H1 (cell line): ENCODE measurements at places on chromosomes 3 and 15. TPM values are rescaled to one million over a fixed set of nuclear protein-coding genes. Genes with fewer than 3 reads are reported as not detected.

DNA sequence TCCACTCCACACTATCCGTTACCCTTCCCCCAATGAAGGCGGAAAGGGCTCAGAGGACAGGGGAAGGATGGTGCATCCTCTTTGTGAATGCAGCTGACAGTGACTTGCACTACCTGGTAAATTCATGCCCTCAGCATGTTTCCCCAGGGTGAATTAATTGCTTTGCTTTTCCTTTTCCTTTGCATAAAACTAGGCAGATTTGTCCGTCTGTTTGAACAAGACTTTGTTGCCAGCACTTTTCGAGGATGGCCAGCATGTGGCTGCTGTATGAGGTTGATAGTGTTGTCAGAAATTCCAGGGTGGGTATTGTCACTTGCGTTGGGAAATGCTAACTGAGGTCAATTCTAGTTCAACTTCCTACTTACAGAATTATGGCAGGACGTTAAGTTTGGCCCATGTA lies 79.0 kb upstream of the RARB start:
- DNase-seq, result no peak

GRCh38 chr3:12478326-12478725 lies 6.0 kb upstream of the TSEN2 start:
- DNase-seq, result no peak

The GP9 gene
- total RNA-seq, result not detected in 2 replicates

- DNase-seq, result no peak
These were observed 19.8 kb upstream of the LYSMD4 start for GRCh38 chr15:99753066-99753465.

The C3orf85 gene
- not detected in 2 replicates for total RNA-seq

DNA sequence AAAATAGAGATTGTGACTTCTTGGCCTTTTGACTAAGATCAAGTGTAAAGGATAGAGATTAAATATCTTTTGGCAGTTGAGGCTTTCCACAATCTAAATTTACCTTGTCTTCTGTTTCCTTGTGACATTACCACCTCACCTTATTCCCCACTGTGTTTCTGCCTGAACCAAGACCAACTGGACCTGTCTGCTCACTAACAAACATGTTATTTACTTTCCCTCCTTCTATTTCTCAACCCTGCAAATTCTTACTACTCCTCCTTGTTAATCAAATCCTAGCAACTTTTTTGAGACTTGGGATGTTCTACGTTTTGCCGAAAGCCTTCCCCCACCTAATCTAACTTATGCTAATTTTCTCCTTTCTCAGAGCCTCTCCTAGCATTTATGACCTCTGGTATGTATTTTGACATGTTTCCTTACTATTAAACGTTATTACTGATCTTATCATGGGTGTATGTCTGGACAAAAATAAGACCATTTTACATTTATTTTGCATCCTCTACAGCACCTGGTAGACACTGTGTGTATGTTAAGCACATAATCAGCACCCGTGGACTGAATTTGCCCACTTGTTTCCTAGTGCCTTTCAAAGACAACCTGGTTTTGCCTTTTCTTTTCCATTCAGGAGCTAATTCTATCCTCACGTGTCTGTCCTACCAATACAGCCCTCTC lies 7.6 kb upstream of the CCNL1 start:
- DNase-seq, result no peak

- DNase-seq, result no peak
These were observed 42.7 kb downstream of the METTL6 start for GRCh38 chr3:15384510-15385237.

- DNase-seq, result no peak
These were observed 61.6 kb downstream of the MEIS2 start for GRCh38 chr15:37038716-37039106.

- DNase-seq, result no peak
These were observed 412.6 kb downstream of the IL5RA start for GRCh38 chr3:2697589-2697988.
